ENCODE measurements at places on chromosomes 5 and 9. TPM values are rescaled to one million over a fixed set of nuclear protein-coding genes. Genes with fewer than 3 reads are reported as not detected.
A peak's percentile ranks its signal among the peaks of the same experiment; 100 is the strongest.

IFNA5 gene
- not detected for total RNA-seq

- no peaks in the 10 kb centered on the region for H3K27me3 ChIP-seq
- H3K27ac ChIP-seq: no peak overlapping the region
- H3K4me3 ChIP-seq: no peak overlapping the region
- no peaks in the 10 kb centered on the region for H3K36me3 ChIP-seq
These were observed 52.8 kb upstream of the TUT7 start for GRCh38 chr9:86407022-86407421.

DNA sequence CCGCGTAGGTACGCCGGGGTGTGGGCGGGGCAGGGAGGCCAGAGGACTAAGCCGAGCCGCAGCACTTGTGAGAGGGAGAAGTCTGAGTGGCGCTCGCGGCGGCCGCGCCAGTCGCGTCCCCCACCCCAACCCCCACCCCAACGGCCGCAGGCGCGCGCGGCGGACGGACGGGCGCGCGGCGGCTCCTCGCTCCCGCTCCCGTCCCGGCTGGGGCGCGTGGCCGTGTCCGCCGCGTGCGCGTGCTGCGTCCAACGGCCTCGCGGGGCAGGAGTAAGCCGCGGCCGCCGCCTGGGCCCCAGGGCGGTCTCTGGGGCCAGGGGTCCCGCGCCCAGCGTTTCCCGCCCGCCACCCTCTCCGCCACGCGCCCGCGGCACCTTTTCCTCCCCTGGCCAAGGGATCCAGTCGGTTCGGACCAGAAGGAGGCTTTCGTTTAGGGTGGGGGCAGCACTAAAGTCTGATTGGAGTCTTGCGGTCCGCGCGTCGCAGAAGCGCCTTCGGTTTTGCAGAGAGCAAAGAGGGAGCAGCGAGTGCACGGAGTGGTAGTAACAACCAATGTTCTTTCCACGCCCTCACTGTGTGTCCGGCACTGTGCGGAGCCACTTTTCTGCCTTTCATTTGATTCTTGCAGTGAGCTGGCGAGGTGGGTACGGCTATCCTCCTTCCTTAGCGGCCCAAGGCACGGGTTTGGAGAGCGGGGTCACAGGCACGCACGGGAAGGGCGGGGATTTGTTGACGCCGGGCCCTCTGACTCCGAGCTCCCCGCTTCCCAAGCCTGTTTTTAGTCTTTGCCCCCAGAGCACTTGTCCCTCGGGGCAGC, 483 bp downstream of the G3BP1 start:
- DNase-seq: no peak
- H3K4me3 ChIP-seq: peak overlapping the region; percentile 79
- peaks cover 21% of the 10 kb centered on the region for H3K4me1 ChIP-seq
- peak overlapping the region; percentile 89 for H3K27ac ChIP-seq
- no peaks in the 10 kb centered on the region for H3K27me3 ChIP-seq
- no peaks in the 10 kb centered on the region for H3K36me3 ChIP-seq

- no peaks in the 10 kb centered on the region for H3K4me1 ChIP-seq
- H3K27ac ChIP-seq: peak overlapping the region; percentile 73
- H3K4me3 ChIP-seq: peak overlapping the region; percentile 95
- H3K27me3 ChIP-seq: no peaks in the 10 kb centered on the region
- no peak for DNase-seq
These were observed 1.6 kb downstream of the HINT1 start for GRCh38 chr5:131163276-131164119.

Measured in spinal cord (tissue), 10 donors.